Neuronal stem cell (in vitro differentiated cells): ENCODE measurements at places on chromosomes 3 and 15.
A peak's percentile ranks its signal among the peaks of the same experiment; 100 is the strongest.

- no peak for DNase-seq
These were observed 295.9 kb upstream of the UBE2E2 start for GRCh38 chr3:22907161-22907780.

DNA sequence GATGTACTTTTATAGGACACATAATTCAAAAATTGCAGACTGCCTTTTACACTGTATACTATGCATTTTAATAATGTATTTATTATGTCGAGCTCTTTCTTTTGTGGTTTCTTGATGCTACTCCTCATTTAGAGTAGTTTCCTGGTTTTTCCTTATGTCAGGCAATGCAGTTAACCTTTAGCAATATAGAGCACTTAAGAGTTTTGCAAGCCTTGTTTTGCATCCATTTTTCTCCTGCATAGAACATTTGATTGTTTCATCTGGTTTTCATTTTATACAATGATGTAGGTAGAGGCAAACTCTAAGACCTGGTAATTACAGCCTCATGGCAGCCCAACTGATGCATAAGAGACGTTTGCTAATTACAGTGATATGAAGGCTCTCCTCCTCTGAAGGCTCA is 86.3 kb downstream of the PDZRN3 start:
- no peak for DNase-seq

- DNase-seq, result no peak
These were observed 564.9 kb upstream of the ZNF385D start for GRCh38 chr3:22315925-22316324.

DNA sequence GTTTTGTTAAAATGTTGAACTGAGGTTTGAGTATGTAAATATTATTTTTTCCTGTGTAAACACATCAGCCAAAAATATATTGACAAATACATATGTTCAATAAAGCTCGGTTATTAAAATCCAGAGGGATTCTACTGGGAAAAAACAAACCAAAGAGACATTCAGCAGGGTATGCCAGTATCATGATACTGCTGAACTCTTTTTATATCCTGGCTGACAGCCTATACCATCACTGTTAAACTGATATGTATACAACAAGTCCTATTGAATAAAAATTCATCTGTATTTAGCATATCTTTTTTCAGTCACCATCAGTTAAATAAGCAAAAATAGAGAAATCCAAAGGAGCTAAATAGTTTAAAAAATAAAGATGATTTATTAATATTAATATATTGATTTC is 71.6 kb upstream of the NEO1 start:
- DNase-seq, result no peak

DNA sequence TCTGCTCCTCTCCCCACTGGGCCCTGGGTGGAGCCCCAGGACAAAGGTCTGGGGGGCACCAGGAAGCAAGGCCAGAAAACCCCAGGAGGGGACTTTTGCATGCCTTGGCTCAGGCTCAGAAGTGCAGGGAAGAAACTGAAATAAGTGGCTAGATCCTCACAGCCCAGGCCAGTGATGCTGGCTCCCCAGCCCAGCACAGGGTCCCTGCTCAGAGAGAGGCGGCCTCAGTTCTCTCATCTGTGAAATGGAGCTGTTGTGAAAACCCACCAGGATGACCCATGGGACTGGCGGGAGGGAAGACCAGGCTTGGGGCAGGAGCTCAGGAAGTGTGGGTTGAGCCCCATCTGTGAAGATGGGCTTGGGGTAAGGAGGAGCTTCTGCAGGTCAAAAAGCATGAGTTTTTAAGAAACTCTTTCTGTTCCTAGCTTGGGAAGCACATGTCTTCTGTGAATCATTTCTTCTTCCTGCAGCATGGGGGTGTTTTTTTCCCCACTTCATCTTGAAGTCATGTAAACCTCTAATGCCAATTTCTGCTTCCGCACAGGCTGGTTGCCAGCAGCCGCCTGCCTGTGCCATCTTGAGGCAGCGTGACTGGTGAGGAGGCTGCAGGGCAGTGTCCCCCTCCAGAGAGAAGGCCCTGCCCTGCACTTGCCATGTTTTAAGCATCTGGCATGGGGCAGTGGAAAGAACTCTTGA is 118.6 kb downstream of the SMAD6 start:
- no peak for DNase-seq

DNA sequence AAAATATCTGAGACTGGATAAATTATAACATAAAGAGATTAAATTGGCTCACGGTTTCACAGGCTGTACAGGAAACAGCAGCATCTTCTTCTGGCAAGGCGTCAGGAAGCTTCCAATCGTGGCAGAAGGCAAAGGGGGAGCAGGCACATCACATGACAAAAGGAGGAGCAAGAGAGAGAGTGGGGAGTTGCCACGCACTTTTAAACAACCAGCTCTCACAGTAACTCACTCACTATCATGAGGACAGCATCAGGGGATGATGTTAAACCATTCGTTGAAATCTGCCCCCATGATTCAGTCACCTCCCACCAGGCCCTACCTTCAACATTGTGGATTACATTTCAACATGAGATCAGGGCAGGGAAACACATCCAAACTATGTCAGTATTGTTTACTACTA is 114.5 kb upstream of the SPATA16 start:
- DNase-seq, result no peak

GRCh38 chr3:138203938-138204337 is 16.8 kb downstream of the ARMC8 start:
- DNase-seq, result no peak

GRCh38 chr3:21290557-21290956 is 460.5 kb downstream of the ZNF385D start:
- no peak for DNase-seq

- peak; percentile 15 for DNase-seq
These were observed 119.9 kb upstream of the FHIT start for GRCh38 chr3:61371123-61371522.

DNA sequence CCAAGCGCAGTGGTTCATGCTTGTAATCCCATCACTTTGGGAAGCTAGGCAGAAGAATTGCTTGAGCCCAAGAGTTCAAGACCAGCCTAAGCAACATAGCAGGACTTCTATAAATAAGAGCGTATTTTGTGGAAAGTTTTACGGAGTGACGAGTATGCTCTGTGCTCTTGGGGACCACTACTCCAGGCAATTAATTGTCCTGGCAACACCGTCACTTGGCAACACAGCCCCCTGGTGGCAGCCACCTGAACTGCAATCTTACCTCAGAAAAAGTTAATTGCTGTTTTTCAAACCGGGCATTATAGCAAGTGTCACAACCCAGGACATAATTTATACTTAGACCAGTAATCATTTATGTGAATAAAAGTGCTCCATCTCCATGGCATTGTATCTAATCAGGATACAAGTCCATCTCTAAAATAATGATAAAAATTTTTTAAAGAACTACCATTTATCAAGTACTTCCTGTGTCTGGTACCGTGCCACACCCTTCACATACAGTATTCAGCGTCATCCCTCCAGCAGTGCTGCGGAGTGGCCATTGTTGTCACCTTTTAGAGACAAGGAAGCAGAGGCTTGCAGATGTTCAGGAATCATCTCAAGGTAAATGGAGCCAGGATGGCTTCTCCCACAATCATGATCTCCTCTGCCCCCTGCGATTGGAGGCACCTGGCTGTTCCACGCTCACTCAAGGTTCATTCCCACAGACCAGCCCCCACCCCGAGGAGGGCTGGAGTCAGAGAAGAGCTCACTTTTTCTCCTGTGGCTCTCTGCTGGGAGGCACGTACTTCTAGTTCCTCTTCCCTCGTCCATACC is 34.5 kb downstream of the PLA2G4D start:
- peak; percentile 65 for DNase-seq

GRCh38 chr3:67704322-67704721 is 49.9 kb upstream of the SUCLG2 start:
- no peak for DNase-seq

DNA sequence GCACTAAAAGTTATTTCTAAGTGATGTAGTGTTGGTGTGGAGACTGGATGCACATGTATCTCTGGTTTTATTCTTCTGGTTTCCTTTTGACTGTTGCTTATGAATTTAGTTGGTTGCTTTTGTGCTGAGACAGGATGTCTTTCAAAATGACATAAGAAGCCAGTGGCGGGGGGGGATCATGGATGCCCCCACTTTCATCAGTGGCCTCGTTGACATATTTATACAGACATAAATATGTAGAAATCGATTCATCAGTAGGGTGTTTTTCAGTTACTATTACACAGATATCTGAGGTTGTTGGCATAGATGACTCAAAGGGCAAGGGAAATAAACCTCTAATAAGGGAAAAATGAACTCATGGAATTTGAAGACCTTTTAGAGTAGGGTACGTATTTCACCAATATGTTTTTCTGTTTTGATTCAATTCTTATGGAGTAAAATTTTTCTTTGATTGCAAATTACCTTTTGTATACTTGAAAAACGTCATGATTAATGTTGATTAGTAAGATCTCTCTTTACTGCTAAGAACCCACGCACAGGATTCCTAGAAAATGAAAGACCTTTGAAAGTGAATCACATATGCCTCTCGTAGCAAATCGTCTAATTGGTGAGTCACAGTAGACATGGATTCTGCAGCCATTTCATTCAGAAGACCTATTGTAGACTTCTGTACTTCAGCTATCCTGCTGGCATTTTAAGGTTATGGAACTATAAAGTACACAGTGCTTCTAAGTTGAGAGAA is 97.4 kb upstream of the RBMS3 start:
- no peak for DNase-seq

- DNase-seq, result no peak
These were observed 146.3 kb downstream of the TLE3 start for GRCh38 chr15:69951256-69951897.

DNA sequence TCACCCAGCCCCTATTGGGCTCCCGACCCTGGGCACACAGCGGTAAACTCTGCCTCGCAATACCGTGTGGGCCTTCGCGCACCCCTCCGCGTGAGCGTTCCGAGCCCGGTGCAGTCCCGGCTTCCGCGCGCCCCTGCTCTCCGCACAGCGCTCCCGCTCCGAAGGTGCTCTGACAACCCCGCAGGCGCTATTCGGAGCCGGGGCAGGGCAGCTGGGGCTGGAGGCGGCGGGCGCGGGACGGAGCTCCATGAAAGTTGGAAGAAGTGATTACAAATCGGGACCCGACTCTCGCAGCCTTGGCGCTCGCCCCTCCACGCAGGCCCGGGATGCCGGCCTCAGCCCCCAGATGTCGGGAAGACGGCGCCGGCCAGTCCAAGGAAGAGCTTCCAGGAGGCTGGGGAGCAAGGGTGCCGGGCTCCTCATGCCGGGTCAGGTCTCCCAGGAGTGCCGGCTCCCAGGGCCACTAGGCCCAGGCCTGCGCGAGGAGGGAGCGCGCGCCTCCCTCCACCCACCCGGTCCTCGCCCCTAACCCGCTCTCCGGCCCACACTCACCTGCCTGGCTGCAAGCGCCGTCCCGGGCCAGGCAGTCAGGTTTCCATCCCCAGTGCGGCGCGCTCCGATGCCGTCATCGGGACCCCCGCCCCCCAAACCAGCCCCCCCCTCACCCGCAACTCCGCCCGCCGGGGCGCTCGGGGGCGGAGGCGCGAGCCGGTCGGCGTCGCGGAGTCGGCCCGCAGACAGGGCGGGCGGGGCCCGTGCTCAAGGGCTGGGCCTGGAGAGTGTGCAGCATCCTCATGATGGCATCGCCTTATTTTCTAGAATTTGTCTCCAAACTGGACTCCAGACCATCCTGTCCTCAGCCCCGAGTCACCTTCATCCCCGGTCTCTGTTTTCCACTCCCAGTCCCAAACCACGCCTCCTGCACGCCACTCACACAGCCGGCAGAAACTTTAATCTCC is at the start of gene KIF7:
Gene KIF7 (minus strand): TSS at position 621 of the 959 bp plus-strand sequence. CDS start 2,537 bp downstream, outside the sequence.
- peak; percentile 70 for DNase-seq

DNA sequence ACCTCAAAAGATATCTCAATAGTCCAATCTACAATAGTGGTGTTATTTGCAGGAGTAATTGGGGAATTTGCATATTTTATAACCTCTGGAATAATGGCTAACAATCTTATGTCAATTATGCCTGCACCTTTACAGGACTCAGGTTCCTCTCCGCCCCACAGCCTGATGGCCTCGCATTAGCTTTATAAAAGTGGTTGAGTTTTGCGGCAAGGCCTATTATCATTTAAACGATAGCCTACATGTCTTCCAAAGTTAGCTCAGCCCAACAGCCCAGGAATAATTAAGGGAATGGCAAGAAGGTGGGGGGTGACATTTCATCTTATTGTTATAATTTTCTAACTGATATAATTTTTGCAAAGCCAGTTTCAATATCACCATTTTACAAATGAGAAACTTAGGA is 97.3 kb downstream of the RTP4 start:
- DNase-seq, result no peak

GRCh38 chr3:30986551-30986950 is 92.1 kb upstream of the GADL1 start:
- DNase-seq, result no peak

GRCh38 chr3:179288845-179289244 is 34.0 kb upstream of the ZNF639 start:
- no peak for DNase-seq

DNA sequence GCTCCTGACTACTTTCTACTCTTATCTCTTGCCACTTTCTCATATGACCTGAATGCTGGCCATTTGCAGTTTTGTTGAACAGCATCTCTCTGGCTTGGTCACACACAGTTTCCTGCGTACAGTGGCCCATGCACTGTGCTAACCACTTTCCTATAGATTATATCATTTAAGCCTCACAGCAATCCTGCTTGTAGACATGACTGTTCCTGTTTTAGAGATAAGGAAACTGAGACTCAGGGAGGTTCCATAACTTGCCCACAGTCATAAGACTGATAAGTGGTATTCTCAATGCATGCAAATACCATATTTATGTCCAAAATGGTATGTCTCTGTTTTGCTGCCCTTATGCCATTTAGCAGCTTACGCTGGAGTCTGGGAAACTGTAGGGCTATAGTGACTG is 229.5 kb downstream of the NR1D2 start:
- no peak for DNase-seq

DNA sequence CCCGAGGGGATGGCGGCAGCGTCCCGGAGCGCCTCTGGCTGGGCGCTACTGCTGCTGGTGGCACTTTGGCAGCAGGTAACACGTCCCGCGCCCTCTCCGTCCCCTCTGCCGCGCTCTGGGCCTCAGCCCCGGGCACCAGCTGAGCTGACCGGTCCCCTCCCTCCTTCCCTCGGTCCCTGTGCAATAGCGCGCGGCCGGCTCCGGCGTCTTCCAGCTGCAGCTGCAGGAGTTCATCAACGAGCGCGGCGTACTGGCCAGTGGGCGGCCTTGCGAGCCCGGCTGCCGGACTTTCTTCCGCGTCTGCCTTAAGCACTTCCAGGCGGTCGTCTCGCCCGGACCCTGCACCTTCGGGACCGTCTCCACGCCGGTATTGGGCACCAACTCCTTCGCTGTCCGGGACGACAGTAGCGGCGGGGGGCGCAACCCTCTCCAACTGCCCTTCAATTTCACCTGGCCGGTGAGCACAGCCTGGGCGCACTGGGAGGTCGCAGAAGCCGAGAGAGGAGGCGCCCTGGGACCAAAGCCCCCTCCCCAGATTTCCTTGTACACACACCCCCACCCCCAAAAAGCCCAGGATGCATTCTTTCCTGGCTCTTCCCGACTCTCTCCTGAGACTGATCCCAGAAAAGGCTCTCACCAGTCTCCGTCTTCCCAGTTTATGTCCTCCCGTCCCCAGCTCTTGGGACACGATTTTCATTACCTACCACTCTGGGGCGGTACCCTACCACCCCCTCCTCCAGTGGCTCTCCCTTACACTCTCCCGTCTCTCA is 705 bp downstream of the DLL4 start:
- DNase-seq, result no peak

GRCh38 chr15:83734487-83734886 is 80.6 kb downstream of the ADAMTSL3 start:
- no peak for DNase-seq

GRCh38 chr15:67176195-67176971 is 78.1 kb downstream of the AAGAB start:
- DNase-seq, result no peak
